ENCODE measurements at places on chromosomes 6 and 20.

DNA sequence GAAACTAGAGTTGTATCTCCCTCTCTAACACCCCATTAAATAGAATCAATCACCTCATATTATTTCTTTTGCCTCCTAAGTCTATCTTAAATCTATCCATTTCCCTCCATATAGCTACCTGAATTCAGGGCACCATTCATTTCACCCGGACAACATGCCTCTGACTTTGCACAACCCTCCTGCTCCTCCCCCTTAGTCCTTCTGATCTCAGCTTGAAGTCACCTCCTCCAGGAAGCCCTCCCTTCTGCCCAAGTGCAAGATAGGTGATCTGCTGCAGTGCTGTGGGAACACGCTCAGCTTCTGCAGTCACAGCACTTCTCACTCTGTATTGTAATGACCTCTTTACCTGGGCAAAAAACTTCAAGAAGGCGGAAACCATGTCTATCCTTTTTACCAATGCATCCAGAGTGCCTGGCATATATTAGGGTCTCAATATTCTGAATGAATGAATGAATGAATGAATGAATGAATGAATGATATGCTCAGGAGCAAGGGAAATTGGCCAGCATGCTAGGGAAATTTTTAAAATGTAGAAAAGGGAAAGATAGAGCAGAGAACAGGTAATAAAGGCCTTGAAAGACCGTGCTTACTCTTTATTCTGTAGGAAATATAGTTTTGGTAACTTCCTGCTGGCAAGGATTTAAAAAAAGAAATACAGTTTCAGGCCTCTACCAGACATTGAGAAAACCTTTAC, 41.7 kb downstream of the MBOAT1 start:
- DNase-seq, result no peak

GRCh38 chr6:10559522-10560152, 38.5 kb downstream of the GCNT2 start:
- DNase-seq, result no peak

GRCh38 chr20:44541992-44542391, 20.1 kb upstream of the SERINC3 start:
- no peak for DNase-seq

DNA sequence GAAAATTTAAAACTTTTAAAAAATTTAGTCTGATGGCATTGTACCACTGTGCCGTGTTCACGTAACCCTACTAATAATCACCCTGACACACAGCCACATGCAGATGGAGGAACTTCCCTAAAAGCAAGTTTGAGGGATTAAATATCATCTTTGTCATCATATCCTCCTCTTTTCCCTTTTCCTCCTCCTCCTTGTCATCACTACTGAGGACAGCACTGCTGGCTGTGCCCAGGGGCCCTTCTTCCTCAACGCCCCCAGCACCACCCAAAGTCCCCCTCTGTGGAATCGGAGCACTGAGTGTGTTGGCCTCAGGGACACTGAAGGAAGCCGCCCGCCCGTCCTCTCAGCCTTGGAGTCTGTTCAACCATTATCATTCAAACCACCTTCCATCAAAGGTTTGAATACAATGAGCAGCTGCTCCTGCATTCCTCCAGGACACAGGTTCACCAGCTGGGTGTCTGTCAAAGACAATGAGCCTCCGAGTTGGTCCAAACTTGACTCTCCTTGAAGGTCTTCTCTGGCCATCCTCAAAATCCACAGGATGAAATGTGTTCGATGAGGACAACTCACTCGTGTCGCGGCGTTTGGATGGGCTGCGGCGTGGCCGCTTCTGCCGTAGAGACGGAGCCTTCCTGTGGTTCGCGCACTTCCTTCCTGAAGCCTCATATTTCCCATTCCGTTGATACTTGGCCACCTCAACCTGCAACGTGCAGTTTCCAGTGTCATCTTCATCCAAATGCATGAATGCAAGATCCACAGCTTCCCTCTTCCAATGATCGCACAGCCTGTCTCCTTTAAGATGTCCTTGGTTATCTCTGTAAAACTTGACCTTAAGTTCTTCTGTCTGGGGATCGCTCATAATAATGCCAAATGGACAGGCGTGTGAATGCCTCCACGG, 23.3 kb downstream of the NQO2 start:
- no peak for DNase-seq

- peak; percentile 10 for DNase-seq
Measured at GRCh38 chr20:9172851-9173250, 104.0 kb downstream of the PLCB4 start.
